ENCODE measurements at places on chromosomes 4 and X.

GRCh38 chr4:186029571-186030398 is 39.2 kb upstream of the TLR3 start:
- no peaks in the 10 kb centered on the region for H3K36me3 ChIP-seq
- no peaks in the 10 kb centered on the region for H3K4me1 ChIP-seq
- no peak for DNase-seq
- H3K27ac ChIP-seq = no peak overlapping the region

DNA sequence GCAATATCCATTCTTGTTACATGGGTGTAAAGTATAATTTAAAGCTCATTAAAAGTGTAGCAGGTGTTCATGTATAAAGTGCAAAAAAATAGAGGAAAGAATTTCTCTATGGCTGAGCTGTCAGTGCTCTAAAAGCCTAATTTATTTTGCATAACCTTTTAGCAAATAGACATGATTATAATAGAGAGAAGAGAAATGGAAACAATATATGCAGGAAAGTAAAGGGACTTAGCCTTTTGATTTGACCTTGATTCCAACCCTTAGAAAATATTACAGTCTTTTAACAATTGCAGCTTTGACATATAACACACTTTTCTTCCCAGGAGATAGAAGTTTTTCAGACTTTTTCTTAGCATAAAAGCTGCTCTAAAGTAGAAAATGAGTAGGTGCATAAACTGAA is 978.3 kb downstream of the PCDH18 start:
- no peak for DNase-seq
- no peaks in the 10 kb centered on the region for H3K27me3 ChIP-seq
- no peaks in the 10 kb centered on the region for H3K36me3 ChIP-seq
- H3K4me1 ChIP-seq = no peaks in the 10 kb centered on the region
- H3K4me3 ChIP-seq = no peak overlapping the region

DNA sequence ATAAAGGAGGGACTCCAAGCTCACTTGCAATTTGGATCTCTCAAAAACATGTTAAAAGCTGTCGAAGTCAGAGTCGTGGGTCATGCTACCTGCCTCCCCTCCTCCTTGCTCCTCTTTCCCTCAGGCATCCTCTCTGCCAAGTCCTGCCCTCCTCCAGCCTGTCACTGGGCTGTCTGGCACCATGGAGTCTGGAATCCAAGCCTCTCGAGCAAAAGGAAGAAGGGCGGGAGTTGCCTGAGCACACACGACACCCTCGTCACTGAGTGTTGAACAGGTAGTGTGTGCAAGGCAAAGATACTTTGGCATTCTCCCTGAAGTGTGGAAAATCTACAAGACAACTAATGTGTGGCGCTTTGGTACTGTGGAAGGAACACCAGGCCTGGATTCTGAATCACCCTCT is 62.2 kb downstream of the HAUS3 start:
- no peaks in the 10 kb centered on the region for H3K36me3 ChIP-seq
- no peak for DNase-seq
- H3K27me3 ChIP-seq = no peaks in the 10 kb centered on the region
- no peaks in the 10 kb centered on the region for H3K4me1 ChIP-seq

GRCh38 chr4:18734405-18734804 is 712.9 kb upstream of the LCORL start:
- H3K27ac ChIP-seq = no peak overlapping the region
- H3K27me3 ChIP-seq = no peaks in the 10 kb centered on the region
- H3K36me3 ChIP-seq = no peaks in the 10 kb centered on the region
- H3K4me3 ChIP-seq = no peak overlapping the region
- DNase-seq = no peak

DNA sequence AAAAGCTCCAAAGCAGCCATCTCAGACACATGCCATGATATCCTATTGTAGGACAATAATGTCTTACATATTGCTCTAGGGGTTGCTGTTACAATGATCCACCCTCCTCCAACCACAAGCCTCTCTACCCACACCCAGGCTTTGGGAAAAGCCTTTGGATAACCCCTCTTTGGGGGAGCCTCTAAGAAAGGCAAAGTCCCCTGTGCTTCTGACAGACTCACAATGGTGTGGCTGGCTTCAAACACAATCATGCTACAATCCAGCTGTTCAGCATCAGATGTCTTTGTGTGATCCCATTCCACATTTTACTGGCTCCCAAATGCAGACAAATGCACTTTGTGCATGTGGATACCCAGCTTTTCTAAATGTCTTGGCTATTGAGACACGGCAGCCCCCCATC is 65.9 kb upstream of the CAPN6 start:
- H3K36me3 ChIP-seq = no peaks in the 10 kb centered on the region
- H3K27me3 ChIP-seq = no peaks in the 10 kb centered on the region

GRCh38 chr4:10243856-10244255 is 127.3 kb upstream of the WDR1 start:
- no peak overlapping the region for H3K4me3 ChIP-seq
- no peak for DNase-seq
- no peaks in the 10 kb centered on the region for H3K4me1 ChIP-seq

- H3K4me3 ChIP-seq = peak overlapping the region; percentile 78
- peak; percentile 93 for DNase-seq
- H3K27ac ChIP-seq = peak overlapping the region; percentile 91
These were observed 570.4 kb upstream of the DIPK2B start for GRCh38 chrX:45771114-45771513.

GRCh38 chr4:16617435-16617834 is 281.0 kb downstream of the LDB2 start:
- H3K27ac ChIP-seq = no peak overlapping the region
- H3K27me3 ChIP-seq = no peaks in the 10 kb centered on the region
- no peak overlapping the region for H3K4me3 ChIP-seq
- no peaks in the 10 kb centered on the region for H3K4me1 ChIP-seq

DNA sequence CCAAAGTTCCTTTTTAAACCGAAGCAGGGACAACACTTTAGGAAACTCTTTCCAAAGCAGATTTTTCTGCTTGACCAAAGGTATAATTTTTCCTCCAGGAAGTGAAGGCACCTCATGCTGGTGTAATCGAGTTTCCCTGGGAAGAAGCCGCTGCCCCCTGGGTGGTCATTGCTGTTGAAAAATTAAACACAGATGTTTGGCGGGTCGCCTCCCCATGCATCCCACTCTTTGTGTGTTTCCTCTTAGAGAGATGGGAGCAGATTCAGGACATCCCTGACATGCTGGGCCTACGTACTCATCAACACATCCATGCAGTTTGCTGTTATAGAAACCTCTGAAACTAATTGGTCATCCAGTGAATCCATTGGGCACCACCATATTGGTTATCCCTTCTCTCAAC is 179.2 kb upstream of the HCCS start:
- no peak for DNase-seq
- no peak overlapping the region for H3K27ac ChIP-seq
- H3K4me1 ChIP-seq = no peaks in the 10 kb centered on the region
- H3K27me3 ChIP-seq = no peaks in the 10 kb centered on the region
- H3K4me3 ChIP-seq = no peak overlapping the region

DNA sequence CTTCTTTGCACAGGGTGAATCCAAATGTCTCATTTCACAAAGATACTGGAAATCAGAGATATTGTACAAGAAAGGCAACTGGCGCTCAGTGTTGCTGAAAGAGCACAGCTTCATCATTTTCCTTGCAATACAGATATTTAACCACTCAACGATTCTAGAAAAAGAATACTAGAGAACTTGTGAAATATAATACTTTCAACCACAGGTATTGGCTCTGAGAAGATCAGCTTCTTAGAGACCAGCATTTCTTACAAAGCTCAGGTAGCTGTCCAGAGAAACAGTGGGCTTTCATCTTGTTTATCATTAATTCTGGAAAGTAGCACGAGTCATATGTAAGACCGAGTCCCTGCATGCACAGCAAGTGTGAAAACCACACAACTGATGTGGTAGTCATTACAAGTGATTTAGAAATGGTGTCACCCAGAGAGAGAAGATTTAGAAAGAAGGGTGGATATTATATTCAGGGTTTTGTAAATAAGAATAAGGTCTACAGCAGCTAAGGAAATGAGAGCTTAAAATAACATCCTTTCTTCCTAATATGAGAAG is 7.8 kb upstream of the PPARGC1A start:
- no peaks in the 10 kb centered on the region for H3K27me3 ChIP-seq
- no peak for DNase-seq
- no peak overlapping the region for H3K27ac ChIP-seq
- no peaks in the 10 kb centered on the region for H3K36me3 ChIP-seq
- H3K4me1 ChIP-seq = no peaks in the 10 kb centered on the region
- no peak overlapping the region for H3K4me3 ChIP-seq

GRCh38 chrX:50161127-50161526 is 39.7 kb downstream of the AKAP4 start:
- H3K36me3 ChIP-seq = no peaks in the 10 kb centered on the region
- no peaks in the 10 kb centered on the region for H3K4me1 ChIP-seq
- H3K27ac ChIP-seq = no peak overlapping the region
- no peak overlapping the region for H3K4me3 ChIP-seq

DNA sequence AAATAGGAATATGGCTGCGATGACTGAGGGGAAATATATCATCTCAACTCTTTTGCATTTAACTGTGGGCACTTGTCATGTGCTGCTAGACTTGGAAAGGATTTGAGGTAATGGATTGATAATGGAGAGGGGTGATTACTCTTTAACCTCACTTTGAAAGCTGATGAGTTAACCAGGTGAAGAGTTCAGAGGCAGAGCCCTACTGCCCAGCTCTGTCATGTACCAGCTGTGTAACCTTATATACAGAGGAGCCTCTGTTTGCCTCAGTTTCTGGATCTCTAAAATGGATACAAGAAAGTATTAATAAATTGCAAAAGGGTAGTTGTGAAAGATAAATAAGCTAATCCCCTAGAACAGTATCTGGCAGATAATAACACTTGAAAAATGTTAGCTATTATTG is 51.5 kb downstream of the WDR19 start:
- no peaks in the 10 kb centered on the region for H3K27me3 ChIP-seq
- no peak overlapping the region for H3K27ac ChIP-seq
- H3K4me3 ChIP-seq = no peak overlapping the region
- no peaks in the 10 kb centered on the region for H3K4me1 ChIP-seq

- no peak overlapping the region for H3K4me3 ChIP-seq
- H3K4me1 ChIP-seq = peaks cover 20% of the 10 kb centered on the region
- H3K27ac ChIP-seq = peak overlapping the region; percentile 23
- no peak for DNase-seq
- no peaks in the 10 kb centered on the region for H3K36me3 ChIP-seq
These were observed 162.1 kb downstream of the SMIM20 start for GRCh38 chr4:26076000-26076587.

- no peak overlapping the region for H3K27ac ChIP-seq
- no peaks in the 10 kb centered on the region for H3K4me1 ChIP-seq
- no peaks in the 10 kb centered on the region for H3K36me3 ChIP-seq
- H3K27me3 ChIP-seq = no peaks in the 10 kb centered on the region
- DNase-seq = no peak
These were observed 131.3 kb downstream of the MAB21L2 start for GRCh38 chr4:150713251-150713650.

GRCh38 chr4:89665662-89666061 is 171.3 kb downstream of the SNCA start:
- peak overlapping the region; percentile 51 for H3K27ac ChIP-seq
- H3K4me1 ChIP-seq = peaks cover 57% of the 10 kb centered on the region
- no peak for DNase-seq
- H3K4me3 ChIP-seq = no peak overlapping the region
- H3K27me3 ChIP-seq = no peaks in the 10 kb centered on the region
- H3K36me3 ChIP-seq = no peaks in the 10 kb centered on the region

DNA sequence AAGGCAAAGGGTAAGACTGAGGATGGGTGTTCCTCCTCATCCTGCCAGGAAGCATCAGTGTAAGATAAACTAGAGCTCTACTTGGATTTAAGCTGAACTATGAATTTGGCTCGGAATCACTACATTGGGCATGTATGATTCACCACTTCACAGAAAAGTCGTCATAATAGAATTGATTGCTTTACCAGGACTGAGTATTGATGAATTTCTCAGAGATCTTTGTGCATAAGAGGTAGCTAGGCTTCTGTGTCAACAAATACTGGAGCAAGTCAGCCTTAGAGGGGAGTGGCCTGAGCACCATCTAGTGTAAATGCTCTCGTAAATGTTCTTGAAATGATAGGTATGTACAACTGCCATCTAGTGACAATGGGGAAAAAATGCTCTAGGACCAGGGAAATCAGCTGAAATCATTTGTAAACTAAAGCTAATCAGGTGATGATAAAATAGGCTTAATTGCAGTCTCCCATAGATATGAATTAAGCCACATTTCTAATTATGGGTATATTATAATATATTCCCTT is 309.5 kb upstream of the FMR1 start:
- H3K4me3 ChIP-seq = no peak overlapping the region
- no peak for DNase-seq
- H3K4me1 ChIP-seq = no peaks in the 10 kb centered on the region
- no peak overlapping the region for H3K27ac ChIP-seq
- H3K36me3 ChIP-seq = no peaks in the 10 kb centered on the region

- no peak overlapping the region for H3K4me3 ChIP-seq
- no peak for DNase-seq
- H3K36me3 ChIP-seq = no peaks in the 10 kb centered on the region
- H3K27me3 ChIP-seq = no peaks in the 10 kb centered on the region
These were observed 305.3 kb upstream of the INTU start for GRCh38 chr4:127327491-127327890.

DNA sequence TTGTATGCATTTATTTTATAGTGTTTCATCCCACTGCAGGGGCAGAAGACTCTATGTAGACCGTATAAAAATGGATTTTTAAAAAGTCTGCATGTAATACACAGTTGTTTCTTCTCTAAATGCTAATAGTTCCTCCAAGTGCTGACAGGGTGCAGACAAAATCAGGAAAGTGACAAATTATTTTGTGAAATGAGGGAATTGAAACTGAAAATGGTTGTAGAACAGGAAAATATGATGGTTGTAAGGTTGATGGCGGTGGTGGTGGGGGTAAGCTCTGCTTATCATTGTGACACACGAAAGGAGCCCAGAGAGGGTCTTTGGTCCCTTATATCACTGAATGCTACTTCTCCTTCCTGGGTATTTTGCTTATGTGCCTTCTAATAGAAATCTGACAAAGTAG is 4.3 kb downstream of the IL15 start:
- no peaks in the 10 kb centered on the region for H3K36me3 ChIP-seq
- no peak overlapping the region for H3K27ac ChIP-seq
- DNase-seq = no peak
- peaks cover 34% of the 10 kb centered on the region for H3K4me1 ChIP-seq
- H3K4me3 ChIP-seq = no peak overlapping the region
- H3K27me3 ChIP-seq = no peaks in the 10 kb centered on the region

DNA sequence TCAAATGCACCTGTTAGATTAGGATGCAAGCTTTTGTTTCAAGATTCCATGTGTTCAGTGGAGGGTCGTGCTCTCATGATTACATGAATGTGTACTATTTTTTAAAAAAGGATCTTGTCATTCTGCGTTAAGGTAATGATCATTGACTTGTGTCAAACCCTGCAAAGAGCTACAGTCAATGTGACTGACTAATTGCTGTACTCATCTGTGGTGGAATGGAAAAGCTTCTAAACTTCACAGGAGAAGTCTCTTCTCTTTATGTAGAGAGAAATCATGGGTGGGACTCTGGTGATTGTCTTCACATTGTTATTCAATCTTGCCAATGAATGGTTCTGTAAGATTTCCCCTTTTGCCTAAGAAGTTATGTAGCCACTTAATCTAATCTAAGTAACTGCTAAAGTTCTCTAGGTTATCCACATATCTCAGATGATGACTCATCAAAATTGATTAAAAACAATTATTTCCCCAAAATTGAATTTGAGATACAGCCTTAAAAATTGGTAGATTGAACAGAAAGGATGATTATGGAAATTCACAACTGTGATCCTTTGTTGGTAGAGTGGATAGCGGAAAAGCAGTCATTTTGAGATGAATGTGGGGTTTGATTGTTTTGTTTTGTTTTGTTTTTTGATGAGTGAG is 6.7 kb downstream of the MAGEE1 start:
- DNase-seq = no peak
- H3K4me3 ChIP-seq = no peak overlapping the region
- no peaks in the 10 kb centered on the region for H3K4me1 ChIP-seq
- H3K27me3 ChIP-seq = no peaks in the 10 kb centered on the region
